ENCODE measurements at places on chromosomes 2 and 18.
A peak's percentile ranks its signal among the peaks of the same experiment; 100 is the strongest.

DNA sequence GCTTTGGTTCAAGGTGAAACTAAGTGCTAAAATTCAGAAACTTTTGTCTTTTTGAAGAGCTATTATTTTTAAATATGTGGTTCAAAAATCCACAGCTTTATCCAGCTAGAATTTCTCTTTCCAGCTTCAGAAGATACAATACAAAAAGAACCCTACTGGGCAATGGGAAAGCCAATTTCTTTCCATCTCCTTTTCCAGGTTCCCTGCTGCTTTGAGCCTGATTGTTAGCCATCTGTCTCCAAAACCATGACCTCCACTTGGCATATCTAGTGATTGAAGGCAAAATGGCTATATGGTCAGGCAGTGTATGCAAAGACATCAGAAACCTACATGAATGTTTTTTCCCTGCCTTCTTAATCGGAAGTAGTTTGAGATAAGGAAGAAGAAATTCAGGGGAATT lies 134.1 kb downstream of the KCNH7 start:
- no peak for DNase-seq

GRCh38 chr2:206611736-206612135 lies 30.6 kb upstream of the FAM237A start:
- no peak for DNase-seq

- DNase-seq: no peak
Measured at GRCh38 chr18:48776641-48777025, 174.1 kb downstream of the SMAD7 start.

DNA sequence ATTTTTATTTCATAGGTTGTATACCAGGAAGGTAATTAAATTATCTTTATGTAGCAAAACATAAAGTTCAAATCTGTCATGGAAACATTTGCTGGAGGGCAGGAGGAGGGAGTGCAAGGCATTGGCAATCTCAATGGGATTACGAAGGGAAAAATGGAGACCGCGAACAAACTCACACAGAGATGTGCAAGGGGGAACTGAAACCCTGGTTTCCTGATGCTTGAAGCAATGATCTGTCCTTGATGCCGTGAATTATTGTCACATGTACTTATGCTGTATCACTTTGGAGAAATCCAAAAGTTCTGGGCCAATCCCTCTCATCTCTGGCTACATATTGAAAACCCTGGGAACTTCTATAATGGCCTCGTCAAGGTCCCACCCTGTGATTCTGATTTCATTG lies 65.0 kb upstream of the MFF start:
- no peak for DNase-seq

- no peak for DNase-seq
Measured at GRCh38 chr2:127139766-127140165, 32.8 kb upstream of the BIN1 start.

DNA sequence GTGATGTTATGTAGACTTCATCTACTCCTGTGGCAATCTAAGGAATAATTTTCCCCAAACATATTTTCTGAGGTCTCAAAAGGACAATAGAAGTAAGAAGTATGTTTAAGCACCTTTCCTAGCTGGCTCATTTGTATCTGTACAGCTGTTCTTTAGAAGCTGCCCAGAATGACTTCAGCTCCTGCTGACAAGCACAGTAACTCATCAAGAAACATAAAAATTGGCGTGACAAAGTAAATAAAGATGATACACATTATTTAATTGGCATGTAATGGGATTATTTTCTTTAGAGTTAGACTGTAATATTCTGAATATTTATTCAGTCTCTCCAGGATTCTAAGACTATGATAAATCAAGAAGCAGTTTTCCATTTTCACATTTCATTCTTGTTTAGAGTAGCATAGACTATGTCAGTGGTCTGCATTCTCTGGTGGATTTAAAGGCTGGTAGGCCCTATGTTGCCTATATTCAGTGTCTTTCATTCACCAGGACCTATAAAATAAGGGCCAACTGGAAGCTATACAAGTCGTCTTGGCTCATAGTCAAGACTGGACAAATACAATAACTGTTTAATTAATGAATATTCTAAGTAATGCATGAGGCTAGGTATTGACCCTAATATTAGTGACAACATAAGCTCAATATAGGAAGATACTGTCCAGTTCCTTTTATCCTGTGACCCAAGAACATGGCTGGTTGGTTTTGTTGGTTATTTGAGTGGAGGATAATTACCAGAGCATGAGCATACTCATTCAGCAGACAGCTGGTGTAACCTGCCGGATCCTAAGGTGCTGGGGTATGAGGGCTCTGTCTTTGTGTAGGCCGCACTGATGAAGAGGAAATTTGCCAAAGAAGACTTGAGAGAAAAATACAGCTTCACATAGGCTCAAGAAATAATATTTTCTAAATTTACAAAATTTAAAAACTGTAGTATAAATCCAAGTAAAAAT lies 107.0 kb downstream of the PDE1A start:
- no peak for DNase-seq

GRCh38 chr18:48782381-48782861 lies 168.3 kb downstream of the SMAD7 start:
- DNase-seq: no peak

- DNase-seq: no peak
Measured at GRCh38 chr2:201909961-201910361, 103.6 kb downstream of the CDK15 start.

GRCh38 chr2:14673351-14673875 lies 40.9 kb downstream of the LRATD1 start:
- DNase-seq: no peak

GRCh38 chr2:200051611-200051945 lies 96.2 kb downstream of the MAIP1 start:
- DNase-seq: no peak

DNA sequence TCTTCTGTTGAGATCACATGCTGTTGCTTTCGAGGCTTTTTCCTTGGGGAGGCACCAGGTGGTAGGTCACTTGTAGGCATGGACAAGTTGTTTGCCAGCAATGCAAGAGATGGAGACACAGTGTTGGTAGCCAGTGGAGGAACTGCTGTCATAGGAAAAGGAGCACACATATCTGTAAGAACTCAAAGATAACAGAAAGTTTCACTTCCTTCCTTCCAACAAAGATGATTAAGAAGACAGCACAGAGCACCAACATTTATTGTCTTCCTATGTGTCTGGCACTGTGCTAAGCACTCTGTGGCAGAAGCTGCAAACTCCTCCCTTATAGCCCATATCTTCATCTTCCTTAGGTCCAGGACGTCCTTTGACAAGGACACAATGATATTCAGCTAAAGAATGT lies 64.5 kb upstream of the AMMECR1L start:
- DNase-seq: no peak

DNA sequence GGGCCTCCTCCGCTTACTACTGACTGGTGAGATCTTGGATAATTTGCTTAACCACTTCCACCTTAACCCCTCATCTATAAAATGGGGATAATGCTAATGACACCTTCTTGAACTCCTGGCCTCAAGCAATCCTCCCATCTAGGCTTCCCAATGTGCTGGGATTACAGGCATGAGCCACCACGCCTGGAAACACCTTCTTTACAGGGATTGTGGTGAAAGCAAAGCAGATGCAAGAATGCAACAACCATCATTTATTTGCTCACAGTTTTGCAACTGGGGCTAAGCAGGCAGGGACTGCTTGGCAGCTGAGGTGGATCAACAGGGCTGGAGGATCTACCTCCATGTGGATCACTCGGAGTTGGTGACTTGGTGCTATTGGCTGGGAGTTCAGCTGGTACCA lies 76.2 kb upstream of the ZNF532 start:
- DNase-seq: no peak

DNA sequence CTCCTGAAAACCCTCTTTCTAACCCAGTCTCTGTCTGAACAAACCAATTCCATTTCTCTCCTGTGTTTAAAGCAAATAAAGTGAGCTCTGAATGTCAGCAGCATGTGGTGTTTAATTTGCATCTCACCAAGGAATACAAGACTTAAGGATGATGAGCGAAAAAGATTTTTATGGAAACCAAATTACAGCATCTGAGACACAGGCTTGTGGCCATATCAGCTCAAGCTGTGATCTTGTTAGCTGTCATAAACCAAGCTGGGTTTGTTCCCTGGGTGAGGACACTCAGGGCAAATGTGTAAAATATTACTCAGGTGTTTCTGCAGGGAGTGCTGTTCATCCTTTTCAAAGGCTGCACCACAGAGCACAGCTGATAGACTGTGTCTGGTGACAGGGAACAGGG lies 129.3 kb upstream of the REV1 start:
- DNase-seq: no peak

- no peak for DNase-seq
Measured at GRCh38 chr2:234495251-234496054, 1.4 kb downstream of the ARL4C start.

- DNase-seq: no peak
Measured at GRCh38 chr2:212682937-212683336, 144.3 kb upstream of the ERBB4 start.

DNA sequence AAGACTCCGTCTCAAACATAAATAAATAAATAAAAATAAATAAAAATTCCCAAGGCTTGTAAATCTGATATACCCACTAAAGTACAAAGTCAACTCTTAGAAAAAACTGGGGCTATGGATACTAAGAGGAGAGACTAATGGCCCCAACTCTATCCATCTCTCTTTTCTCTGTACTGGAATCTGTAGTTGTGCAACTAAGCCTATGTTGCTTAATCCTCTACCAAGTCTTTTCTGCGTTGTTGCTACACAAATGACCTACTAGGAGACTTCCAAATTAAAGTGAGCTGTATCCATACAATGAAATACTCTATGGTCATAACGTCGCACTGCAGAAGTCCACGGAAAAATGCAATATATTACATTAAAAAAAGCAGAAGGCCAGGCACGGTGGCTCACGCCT lies 8.1 kb downstream of the MRPS5 start:
- no peak for DNase-seq

DNA sequence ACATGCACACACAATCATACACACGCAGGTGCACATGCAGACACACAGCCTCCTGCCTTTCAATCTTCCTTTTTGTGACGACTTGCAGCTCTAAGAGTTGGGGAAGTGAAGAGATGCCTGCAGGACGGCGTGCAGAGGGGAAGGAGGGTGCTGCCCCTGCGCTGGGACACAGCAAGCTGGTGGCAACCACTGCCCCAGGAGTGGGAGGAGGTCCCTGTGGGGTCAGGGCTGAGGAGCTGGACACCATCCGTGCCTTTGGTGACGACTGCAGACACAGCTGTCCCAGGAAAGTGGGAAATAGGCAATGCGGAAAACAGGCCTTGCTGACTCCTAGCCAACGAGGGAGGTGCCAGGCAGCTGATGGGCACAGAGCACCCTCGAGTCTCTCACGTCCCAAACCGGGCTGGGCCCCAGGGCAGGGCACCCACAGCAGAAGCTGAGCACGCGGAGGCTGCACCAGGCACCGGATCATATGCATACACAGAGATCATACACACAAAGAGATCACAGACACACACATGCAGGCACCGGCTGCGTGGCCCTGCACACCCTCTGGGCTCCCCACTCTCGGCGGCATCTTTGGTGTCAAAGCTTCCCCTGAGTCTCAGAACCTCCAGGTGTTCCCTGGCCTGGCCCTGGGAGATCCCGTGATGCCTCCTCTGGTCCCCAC lies 146.1 kb downstream of the PXDN start:
- DNase-seq: peak; percentile 40

DNA sequence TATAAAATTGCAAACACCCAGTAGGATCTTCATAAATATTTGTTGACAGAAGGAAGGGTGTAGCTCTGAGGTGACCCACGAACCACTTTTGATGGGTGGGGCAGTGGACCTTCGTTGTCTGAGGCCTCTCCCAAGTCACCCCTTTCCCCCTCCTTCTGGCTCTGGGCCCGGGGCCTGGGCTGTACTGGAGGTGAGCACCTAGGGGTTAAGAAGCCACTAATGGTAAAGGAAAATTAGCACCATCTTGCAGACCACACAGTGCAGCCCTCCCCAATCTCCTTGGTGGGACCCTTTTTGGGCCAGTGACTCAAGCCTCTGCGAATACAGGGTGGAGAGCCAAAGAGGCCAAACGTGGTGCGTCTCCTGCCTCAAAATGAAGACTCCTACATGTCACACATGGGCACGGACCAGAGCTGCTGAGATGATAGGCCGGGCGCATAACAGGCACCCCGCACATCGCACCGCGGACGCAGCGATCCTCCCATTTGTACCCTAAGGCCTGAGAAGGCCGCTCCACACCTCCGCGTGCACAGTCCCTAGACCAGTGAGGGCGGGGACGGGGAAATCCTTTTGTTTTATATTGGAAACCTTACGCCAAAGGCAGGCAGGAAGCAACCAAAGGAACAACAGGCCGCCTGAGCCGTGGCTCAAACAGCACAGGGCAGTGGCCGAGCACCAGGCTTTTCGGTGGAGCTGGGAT lies 31.9 kb upstream of the ATP6V1B1 start:
- peak; percentile 32 for DNase-seq

- DNase-seq: no peak
Measured at GRCh38 chr2:120561379-120562035, 174.2 kb upstream of the GLI2 start.

DNA sequence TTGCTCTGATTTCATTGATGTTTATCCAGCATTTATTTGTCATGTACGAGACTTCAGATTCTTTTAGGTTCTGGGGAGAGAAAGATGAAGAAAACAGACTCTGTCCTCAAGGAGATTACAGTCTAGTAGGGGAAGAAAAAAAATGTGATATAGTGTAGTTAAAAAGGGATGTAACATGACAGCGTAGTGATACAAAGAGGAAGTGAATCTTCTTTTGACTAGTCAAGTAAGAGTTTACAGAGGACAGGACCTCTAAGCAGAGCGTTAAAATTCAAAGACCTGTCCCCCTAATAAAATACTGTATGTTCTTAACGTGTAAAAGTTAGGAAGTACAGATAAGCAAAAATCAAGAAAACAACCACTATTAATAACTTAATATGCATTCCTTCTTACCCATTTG lies 47.7 kb downstream of the NCOA1 start:
- DNase-seq: no peak

DNA sequence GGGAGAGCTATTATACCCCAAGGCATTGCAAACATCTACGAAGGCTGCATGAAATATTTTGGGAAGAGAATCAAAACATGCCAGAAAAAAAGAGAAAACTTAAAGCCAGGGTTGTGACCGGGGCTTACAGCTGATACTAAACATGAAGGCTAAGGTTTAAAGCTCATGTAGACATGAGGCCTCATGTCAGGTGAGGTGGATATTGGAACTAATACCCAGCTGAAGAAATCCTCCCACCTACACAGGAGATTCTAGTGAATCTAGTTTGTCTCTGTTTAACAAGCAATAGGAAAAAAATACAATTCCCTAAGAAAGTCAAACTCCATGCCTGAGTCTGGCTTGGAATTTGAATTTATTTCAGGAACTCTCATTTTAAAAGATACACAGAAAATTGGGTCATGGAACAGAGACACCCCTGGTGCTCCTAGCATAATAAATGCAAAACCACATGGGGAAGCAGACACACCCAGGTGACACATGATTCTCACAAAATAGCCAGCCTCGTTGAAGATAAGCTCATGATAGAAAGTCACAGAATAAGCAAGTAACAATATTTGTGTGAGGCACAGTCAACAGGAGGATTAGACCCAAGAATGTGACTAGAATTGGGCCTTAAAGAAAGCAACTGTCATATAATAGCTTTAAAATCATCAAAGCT lies 42.2 kb downstream of the UPP2 start:
- DNase-seq: no peak

DNA sequence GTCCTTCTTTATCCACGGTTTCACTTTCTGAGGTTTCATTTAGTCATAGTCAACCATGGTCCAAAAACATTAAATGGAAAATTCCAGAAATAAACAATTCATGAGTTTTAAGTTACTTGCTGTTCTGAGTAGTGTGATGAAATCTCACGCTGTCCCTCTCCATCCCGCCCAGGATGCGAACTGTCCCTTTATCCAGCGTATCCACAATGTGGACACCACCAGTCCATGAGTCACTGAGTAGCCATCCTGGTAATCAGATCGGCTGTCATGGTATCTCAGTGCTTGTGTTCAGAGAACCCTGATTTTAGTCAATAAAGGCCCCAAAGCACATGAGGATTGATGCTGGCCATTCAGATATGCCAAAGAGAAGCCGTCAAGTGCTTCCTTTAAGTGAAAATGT lies 3.7 kb downstream of the SP140L start:
- no peak for DNase-seq
